NCI-H187 (cell line): ENCODE measurements at places on chromosomes 16 and 17.

DNA sequence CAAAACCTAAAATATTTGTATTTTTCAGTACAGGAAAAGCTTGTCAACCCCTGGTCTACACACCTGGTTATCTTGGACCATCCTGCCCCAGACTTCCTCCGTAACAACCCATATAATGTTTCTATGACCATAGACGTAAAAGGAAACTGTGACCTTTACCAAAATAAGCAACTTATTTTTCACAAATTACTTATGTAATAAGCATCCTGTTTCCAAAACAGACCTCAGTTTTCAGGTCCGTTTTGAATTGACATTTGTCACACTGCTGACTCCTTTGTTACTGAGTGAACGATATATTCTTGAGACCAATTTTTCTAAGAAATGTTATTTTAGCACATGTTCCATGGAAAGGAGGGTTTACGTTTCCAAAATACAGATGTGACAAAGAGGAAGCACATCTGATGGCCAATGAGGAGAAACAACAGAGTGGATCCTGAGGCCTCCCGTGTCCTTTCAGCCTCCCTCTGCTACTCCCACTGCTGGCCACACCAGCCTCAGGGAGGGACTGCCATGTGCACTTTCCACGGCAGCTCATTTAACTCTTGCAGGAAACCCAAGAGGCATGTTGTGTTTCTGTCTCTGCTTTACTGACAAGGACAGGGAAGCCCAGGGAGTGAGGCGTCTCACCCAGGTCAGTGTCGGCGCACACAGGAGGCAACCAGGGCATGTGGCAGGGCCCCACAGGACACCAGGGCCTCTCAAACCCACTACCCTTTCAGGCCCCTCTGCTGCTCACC lies 20.1 kb upstream of the ALDH3A1 start:
- DNase-seq, result no peak

DNA sequence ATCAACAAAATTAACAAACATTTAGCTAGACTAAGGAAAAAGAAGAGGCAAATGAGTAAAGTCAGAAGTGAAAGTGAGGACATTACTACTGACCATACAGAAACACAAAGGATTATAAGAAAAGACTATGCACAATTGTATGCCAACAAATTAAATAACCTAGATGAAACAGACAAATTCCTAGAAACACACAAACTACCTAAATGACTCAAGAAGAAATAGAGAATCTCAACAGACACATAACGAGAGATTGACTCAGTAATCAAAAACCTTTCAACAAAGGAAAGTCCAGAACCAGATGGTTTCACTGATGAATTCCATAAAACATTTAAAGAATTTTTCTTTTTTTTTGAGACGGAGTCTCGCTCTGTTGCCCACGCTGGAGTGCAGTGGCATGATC lies 35.7 kb upstream of the MYLK3 start:
- no peak for DNase-seq

- DNase-seq, result no peak
Observed at GRCh38 chr16:19583665-19584300, 28.3 kb downstream of the VPS35L start.

- peak; percentile 55 for DNase-seq
Observed at GRCh38 chr17:66373944-66374817, 71.8 kb downstream of the PRKCA start.

- DNase-seq, result no peak
Observed at GRCh38 chr17:78735832-78736525, 46.1 kb downstream of the CYTH1 start.

DNA sequence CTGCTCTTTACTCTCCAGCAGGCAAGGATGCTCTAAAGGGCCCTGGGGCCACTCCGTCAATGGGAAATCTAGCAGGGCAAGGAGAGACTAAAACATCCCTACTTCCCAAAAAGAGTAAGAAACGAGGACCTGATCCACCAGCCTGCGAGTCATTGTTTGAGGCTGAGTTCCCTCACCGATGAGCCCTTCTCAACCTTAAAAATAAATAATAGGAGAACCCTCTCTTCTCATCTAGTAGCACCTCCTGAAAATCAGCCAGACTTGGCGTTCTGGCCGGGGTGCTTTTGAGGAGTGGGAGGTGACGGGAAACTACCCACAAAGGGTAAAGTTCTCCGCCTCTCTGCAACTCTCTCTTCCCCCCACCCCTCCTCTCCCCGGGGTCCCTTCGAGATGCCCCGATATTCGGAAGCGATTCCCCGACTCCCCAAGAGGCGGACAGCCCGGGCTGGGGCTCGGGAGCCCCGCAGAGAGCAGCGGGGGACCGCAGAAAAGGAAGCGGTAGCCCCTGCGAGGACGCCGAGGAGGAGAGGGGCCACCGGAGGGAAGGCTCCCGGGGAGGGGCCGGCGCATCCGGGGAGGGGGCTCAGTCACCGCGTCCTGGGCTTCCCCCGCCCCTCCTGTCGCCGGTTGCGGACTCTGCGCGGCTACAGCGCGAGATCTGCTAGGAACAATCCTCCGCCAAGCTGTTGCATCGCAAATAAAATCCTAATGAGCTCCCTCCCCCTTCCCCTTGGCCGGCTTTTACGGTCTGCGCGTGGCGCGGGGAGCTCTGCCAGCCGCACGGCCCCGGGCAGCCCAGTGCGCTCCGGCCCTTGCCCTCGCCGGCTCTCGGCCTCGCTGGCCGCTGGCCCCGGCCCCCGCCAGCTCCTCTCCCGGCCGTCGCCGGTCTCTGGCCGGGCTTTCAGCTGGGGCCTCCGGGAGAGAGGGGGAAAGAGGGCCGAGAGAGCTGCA lies 1.3 kb downstream of the HOXB9 start:
- no peak for DNase-seq

- DNase-seq, result no peak
Observed at GRCh38 chr17:19310151-19310550, 52.4 kb downstream of the B9D1 start.

- no peak for DNase-seq
Observed at GRCh38 chr17:39651923-39652586, 13.1 kb upstream of the TCAP start.

DNA sequence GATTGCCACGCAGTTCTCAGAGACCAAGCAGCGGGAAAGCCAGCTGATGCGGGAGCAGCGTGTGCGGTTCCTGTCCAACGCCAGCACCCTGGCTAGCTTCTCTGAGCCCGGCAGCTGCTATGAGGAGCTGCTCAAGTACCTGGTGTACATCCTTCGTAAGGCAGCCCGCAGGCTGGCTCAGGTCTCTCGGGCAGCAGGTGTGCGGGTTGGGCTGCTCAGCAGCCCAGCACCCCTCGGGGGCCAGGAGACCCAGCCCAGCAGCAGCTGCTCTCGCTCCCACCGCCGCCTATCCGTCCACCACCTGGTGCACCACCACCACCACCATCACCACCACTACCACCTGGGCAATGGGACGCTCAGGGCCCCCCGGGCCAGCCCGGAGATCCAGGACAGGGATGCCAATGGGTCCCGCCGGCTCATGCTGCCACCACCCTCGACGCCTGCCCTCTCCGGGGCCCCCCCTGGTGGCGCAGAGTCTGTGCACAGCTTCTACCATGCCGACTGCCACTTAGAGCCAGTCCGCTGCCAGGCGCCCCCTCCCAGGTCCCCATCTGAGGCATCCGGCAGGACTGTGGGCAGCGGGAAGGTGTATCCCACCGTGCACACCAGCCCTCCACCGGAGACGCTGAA lies 15.2 kb downstream of the CACNA1G start:
- peak; percentile 27 for DNase-seq

DNA sequence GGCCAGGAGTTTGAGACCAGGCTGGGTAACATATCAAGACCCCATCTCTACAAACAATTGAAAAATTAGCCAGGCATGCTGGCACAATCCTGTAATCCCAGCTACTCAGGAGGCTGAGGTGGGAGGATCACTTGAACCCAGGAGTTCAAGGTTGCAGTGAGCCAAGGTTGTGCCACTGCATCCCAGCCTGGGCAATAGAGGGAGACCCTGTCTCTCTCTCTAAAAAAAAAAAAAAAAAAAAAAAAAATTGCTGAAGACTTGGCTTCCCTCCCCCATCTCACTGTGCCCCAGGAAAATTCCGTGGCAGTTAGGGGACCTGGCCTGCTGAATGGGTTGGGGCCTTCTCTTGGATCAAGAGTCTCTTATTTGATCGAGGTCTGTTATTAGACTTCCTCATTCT lies at the start of gene ODF4:
TSS of gene ODF4 (plus strand) at position 301 of the 400 bp plus-strand sequence. CDS start 212 bp downstream, outside the sequence.
- DNase-seq, result no peak

DNA sequence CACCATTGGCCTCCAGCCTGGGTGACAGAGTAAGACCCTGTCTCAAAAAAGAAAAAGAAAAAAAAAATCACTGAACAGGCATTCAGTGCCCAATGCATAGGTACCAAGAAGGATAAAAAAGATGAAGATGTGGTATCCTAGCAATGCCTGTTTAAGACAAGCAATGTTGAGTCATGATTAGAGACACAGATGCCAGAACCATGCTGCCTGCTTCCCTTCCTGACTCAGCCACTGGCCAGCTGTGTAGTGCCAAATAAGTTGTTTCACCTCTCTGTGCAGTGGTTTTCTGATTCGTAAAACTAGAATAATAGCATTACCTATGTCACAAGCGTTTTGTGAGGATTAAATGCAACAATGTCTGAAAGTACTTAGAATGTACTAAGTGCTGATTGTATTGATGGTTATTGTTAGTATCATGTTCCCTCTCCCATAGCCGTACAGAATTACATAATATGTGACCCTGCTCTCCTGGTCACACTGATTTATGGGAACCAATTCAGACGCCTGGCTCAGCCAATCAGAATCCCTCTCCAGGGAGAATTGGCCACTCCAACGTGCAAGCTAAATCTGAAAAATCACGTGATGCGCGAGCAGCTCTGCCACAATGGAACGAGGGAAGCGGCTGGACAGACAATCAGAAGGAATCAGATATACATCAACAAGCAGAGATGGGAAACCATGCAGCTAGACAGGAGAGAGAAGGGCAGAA lies 241.9 kb downstream of the SLC39A11 start:
- DNase-seq, result no peak

GRCh38 chr17:80394629-80395216 lies 20.2 kb upstream of the ENDOV start:
- no peak for DNase-seq

DNA sequence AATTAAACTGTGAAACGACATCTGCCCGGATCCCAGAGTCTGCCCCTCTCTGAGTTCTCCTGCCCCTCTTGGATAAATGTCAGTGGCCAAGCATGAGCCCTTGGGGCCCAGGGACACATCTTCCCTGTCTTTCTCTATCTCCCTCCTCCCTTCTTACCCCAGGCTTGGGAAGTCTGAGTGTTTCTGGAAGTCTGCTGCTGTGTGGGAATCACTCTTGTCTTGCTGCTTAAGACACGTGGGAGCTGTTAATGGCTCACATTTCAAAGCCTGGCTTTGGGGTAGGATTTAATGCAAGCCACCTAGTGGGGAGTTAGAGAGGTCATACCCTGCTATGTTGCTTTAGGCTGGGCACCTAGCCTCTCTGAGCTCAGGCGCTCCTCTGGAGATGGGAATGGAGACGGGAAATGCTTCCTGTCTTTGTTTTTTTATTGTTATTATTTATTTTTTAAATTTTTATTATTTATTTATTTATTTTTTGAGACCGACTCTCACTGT lies 218.5 kb upstream of the CIBAR2 start:
- DNase-seq, result no peak

GRCh38 chr17:61124562-61124961 lies 275.1 kb upstream of the TBX2 start:
- DNase-seq, result no peak

DNA sequence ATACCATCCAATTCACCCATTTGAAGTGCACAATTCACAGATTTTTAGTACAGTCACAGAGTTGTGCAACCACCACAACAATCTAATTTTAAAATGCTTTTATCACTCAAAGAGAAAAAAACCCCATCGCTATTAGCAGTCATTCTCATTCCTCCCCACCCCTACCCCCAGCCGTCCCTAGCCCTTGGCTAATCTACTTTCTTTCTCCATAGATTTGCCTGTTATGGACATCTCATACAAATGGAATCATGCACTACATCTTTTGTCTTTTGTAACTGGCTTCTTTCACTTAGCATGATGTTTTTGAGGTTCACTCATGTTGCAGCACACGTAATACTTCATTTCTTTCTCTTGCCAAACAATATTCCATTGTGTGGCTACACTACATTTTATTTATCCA lies 20.4 kb downstream of the LYRM9 start:
- DNase-seq, result no peak

- no peak for DNase-seq
Observed at GRCh38 chr17:80017226-80018010, 18.3 kb downstream of the TBC1D16 start.

DNA sequence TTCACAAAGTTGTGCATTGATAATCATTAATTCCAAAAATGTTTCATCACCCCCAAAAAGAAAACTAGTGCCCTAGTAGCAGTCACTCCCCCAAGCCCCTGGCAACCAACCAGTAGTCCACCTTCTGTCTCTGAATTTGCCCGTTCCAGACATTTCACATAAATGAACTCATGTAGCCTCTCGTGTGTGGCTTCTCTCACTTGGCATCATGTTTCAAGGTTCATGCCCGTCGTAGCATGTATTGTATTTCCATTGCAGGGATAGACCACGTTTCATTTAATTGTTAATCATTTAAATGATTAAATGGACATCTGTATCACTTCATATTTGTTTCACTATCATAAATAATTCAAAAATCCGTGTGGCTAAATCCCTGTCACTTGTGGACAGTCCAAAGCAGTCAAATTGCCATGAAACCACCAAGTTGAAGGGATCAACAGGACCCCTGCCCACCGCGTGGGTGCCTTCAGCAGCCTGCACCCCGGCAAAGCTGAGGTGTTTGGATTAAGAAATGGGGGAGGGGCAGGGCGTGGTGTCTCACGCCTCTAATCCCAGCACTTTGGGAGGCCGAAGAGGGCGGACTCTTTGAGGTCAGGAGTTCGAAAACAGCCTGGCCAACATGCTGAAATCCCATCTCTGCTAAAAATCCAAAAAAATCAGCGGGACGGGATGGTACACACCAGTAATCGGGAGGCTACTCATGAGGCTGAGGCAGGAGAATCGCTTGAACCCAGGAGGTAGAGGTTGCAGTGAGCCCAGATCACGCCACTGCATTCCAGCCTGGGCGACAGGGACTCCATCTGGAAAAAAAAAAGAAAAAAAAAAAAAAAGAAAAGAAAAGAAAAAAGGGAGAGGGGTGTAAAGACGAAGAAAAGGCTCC lies 8.7 kb upstream of the FLYWCH2 start:
- DNase-seq, result no peak

GRCh38 chr16:48454051-48454450 lies 68.8 kb upstream of the SIAH1 start:
- no peak for DNase-seq

- peak; percentile 76 for DNase-seq
Observed at GRCh38 chr17:54968988-54969332, 395 bp downstream of the STXBP4 start.
